NCI-H748 treated with DMSO at 0.1 percent for 48 hours (cell line): ENCODE measurements at places on chromosomes 12 and 14.

- no peak for DNase-seq
Measured at GRCh38 chr12:4486980-4487379, 41.4 kb upstream of the FGF6 start.

DNA sequence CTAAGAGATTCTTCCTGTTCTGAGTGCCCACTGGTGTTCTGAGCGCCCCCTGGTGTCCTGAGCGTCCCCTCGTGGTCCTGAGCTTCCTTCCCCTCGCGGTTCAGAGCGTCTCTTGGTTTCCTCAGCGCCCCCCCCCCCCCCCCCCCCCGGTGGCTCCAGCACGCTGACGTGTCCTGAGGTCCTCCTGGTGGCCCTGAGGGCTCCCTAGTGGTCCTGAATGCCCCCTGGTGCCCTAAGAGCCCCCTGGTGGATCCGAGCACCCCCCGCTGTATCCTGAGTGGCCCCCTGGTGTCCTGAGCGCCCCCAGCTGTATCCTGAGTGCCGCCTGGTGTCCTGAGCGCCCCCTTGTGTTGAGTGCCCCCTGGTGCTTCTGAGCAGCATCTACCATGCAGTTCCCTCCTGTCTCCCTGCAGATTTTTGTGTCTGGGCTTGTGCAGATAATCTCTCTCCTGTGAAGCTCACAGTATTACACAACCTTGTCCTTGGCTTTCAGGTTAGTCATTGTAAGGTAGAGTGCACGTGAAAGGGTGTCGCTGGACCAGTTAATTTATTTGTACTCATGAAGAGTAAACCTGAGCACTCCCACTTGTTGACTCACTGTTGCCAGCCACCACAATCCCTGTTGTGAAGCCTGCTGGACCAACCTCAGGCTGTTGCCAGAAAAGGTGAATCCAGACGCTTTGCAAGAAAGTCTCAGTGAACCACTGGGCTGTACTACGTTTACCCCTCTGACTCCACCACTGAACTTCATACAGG, 1168.4 kb downstream of the TMEM121 start:
- no peak for DNase-seq

DNA sequence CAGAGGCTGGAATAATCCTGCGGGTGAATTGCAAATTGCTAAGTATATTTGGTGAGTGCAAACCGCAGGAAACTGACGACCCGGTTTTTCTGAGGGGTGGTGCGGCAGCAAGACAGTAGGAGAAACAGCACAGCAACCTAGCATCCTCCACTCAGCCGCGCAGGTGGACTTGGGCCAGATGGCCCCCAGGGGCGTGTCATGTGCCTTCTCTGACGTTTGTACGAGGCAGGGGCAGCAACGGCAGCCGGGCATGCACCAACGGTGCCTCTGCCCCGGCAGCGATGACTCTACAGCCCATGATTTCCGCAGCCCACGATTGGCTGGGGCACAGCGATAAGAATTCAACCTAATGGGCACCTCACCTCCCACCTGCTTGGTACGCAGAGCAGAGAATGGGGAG, 11.1 kb upstream of the CLEC2A start:
- peak; percentile 64 for DNase-seq

GRCh38 chr14:68231898-68232297, 412.3 kb downstream of the RAD51B start:
- DNase-seq, result no peak

- no peak for DNase-seq
Measured at GRCh38 chr12:61563665-61564450, 696.3 kb upstream of the USP15 start.
